Stimulated activated CD4-positive, alpha-beta T cell treated with anti-CD3 and anti-CD28 coated beads, Interleukin-2, amount 100 ng/mL, for 4 hours (primary cell): ENCODE measurements at places on chromosomes 7 and 10.

DNA sequence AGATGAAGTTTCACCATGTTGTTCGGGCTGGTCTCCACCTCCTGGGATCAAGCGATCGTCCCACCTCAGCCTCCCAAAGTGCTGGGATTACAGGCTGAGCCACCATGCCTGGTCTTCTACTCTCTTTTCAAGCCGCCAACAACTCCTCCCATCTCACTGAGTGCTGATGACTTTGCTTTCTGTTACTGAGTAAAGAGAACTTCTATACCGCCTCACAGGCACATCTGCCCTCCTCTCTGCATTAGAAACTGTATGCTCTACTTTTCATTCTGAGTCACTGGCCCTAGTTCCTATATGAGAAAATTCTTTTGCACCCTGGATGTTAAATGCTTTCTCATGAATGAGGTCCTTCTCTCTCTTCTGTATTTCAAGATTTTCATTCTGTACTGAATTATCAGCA is 2.2 kb upstream of the ZNF239 start:
- no peak for DNase-seq

- DNase-seq: no peak
Observed at GRCh38 chr7:145986248-145986874, 130.2 kb upstream of the CNTNAP2 start.

GRCh38 chr10:20767028-20767427 is 130.1 kb downstream of the NEBL start:
- DNase-seq: no peak

DNA sequence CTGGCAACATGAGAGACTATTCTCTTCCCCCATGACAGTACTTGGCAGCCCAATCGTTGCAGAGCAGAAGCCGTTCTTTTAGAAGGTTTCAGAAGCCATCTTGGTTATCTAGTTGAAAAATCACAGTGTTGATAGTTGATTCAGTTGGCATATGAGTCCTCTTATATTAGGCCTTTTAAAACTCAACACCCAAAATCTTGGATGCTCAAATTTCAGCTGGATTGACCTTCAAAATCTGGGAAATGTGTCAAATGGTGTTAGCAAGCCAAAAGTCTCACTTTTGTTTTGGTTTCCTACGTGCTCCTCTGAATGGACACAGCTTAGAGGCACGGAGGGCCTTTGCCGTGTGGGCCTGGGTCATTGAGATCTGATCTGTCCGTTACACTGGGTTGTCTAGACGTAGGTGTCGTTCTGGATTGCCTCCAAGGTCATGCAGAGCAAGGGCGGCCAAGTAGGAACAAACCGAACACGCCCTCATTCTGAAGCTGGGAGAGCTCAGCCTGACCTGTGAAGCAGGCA is 59.3 kb upstream of the BMPER start:
- DNase-seq: no peak

GRCh38 chr7:134724606-134725005 is 54.8 kb upstream of the CALD1 start:
- no peak for DNase-seq

DNA sequence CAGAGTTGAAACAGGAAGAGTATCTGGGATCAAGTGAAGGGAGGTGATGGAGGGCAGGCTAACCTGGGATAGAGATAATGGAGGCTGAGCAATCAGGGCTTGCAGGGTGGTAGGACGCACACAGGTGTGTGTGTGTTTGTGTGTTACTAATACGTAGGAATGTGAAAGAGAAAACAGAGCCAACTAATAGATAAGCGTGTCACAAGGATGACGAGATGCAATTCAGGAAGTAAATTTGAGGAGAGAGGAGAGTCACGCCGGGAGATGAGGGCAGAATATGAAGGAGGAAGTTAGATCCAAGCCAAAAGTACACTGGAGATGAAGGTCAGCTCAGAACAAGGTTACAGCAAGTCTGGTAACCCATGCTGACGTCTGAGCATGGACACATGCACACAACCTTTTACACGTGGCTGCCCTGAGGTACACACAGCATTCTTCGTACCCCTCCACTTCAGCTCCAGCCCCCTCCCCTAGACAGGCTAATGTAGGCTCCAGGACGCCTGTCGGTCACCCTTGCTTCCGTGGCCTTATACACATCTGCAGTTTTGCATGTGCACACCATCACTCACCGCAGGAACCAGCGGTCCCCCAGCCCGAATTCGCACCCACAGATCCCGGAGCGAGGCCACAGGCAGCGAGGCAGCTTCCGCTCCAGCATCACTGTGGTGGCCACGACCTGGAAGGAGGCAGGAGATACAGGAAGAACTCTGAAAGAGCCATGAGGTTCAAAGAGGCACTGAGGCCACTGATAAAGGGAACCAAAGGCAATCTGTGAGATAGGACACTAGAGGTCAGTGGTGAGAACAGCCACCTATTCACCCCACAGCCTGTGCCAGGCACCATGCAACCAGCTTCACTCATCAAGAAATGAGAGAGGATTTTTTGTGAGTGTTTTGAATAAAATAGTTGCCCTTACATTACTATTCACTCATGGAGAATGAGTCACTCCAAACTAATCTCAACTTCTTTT is 23.7 kb upstream of the TRPV6 start:
- DNase-seq: no peak
